ENCODE measurements at places on chromosomes 11 and 22. TPM values are rescaled to one million over a fixed set of nuclear protein-coding genes. Genes with fewer than 3 reads are reported as not detected.

YPEL4 gene
- 0.17 TPM for total RNA-seq

GRCh38 chr22:37985751-37986281 lies 1.5 kb upstream of the SOX10 start:
- H3K4me3 ChIP-seq = no peak overlapping the region
- H3K27ac ChIP-seq = no peak overlapping the region
- no peaks in the 10 kb centered on the region for H3K36me3 ChIP-seq
- DNase-seq = no peak
- no peaks in the 10 kb centered on the region for H3K27me3 ChIP-seq

DNA sequence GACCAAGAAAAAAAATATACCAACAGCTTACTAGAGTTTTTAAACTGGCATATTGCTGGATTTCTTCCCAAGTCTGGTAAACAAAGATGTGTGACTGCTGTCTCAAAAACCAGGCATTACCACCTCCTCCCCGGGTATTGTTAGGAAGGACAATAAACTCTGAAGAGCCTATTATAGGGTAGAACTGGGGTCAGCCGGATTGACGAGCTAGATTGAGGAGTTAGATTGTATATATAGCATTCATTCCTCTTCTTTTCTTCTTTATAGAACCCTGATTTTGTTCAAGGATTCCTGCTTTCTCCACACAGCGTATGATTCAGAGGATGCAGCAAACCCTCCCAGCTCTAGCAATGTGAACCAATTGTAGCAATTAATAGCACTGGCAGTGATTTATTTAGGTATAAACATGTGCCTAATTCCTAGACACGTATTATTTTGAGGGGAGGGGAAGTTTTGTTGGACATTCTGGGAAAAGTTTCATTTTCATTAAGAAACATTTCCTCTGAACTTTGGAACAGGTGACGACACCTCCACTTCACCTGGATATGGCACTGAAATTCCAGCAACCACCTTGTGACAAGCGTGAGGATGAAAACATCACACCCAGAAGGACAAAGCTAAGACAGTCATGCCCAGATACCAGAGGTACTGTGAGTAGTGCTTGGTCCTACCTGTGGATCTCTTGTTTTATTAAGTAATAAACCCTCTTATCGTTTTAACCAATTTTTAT lies 679.4 kb upstream of the KIRREL3 start:
- H3K4me1 ChIP-seq = no peaks in the 10 kb centered on the region
- H3K36me3 ChIP-seq = no peaks in the 10 kb centered on the region
- no peak overlapping the region for H3K4me3 ChIP-seq
- no peak for DNase-seq

GRCh38 chr11:102580185-102580951 lies 44.8 kb downstream of the MMP20 start:
- H3K4me1 ChIP-seq = peaks cover 21% of the 10 kb centered on the region
- no peak overlapping the region for H3K4me3 ChIP-seq
- H3K27me3 ChIP-seq = peaks cover 2% of the 10 kb centered on the region
- H3K36me3 ChIP-seq = peaks cover 10% of the 10 kb centered on the region

DNA sequence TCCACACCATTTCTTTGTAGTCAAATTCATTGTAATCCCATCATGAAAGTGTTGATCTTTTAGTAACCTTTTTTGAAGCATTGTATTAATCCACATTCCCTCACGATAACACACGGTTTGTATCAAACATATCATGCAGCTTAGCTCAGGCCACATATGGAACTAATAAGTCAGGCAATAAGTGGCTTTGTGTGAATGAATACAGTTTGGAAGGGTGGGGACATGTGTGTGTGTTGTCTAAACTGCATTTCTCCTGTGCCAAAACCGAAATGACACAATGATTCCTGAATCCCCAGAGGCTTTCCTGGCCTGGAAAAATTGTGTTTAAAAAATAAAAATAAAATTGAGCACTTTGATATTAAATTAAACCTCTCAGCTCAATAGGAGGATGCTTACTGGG lies 98.3 kb downstream of the WNT11 start:
- H3K4me3 ChIP-seq = no peak overlapping the region
- DNase-seq = no peak
- H3K27ac ChIP-seq = no peak overlapping the region

DNA sequence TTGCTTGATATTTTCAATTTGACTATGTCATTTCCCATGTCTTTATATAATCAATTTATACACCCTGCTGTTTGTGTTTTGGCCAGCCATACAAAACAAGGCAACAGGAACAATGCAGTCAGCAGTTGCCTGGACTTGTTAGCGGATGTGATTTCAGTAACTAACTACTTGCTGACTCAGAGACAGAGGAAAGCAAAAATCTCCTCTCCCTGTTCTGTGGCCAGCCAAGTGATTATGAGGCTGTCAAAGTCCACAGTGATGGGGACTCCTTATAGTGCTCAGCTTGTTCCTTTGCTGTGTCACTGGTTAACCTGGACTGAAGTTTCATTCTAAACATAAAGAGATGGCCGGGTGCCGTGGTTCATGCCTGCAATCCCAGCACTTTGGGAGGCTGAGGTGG lies 32.6 kb upstream of the APLP2 start:
- no peak overlapping the region for H3K27ac ChIP-seq
- no peaks in the 10 kb centered on the region for H3K36me3 ChIP-seq
- no peaks in the 10 kb centered on the region for H3K27me3 ChIP-seq
- no peak overlapping the region for H3K4me3 ChIP-seq
- DNase-seq = no peak
- no peaks in the 10 kb centered on the region for H3K4me1 ChIP-seq

SCN3B gene
- total RNA-seq = not detected

DNA sequence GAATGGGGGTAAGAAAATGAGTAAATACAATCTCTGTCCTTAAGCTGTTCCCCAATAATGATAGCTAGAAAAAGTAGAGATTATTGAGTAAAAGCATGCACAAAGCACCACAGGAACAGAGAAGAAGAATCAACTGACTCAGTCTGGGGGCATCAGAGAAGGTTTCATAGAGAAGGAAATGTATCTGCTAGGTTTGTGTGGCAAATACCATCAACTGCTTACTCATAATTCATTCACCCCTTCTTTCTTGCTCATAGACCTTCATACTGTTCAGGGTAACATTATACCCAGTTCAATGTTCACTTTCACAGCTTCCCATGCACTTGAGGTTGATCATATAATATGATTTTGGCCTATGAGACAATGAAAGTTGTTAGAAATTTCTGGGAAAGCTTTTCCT lies 85.2 kb upstream of the SCUBE2 start:
- H3K4me1 ChIP-seq = peaks cover 4% of the 10 kb centered on the region
- peaks cover 76% of the 10 kb centered on the region for H3K36me3 ChIP-seq
- no peaks in the 10 kb centered on the region for H3K27me3 ChIP-seq

DNA sequence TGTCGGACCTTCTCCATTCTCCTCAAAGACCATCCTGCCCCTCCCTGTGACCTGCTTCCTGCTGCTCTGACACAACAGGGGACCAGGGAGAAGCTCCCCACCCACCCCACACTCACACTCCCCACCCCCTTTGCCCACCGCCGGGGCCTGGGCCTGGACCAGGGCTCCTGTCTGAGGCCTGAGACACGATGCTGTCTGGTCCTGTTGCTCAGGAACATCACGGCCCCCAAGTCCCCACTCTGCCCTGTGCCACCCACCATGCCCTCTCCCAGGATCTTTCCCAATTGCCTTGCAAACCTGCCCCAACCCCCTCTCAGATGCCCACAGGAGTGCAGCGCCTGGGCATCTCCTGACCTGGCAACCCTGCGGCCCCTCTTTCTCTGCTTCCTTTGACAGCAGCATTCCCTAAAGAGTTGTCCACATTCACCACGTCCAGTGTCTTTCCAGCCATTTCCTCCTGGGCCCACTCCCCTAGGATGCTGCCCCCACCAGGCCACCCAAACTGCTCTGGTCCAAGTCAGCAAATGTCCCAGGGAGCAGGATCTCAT lies 10.8 kb downstream of the CSF2RB start:
- H3K27me3 ChIP-seq = peaks cover 9% of the 10 kb centered on the region
- H3K4me1 ChIP-seq = peaks cover 5% of the 10 kb centered on the region
- no peaks in the 10 kb centered on the region for H3K36me3 ChIP-seq
- DNase-seq = no peak
